Left lobe of liver (tissue), 2 donors: ENCODE measurements at places on chromosomes 5 and 9. TPM values are rescaled to one million over a fixed set of nuclear protein-coding genes. Genes with fewer than 3 reads are reported as not detected.

The GCNT1 gene
- total RNA-seq: 1.9 TPM

The RC3H2 gene
- 15.1 TPM for total RNA-seq

The PCDHGA1 gene
- 0.10 TPM for total RNA-seq

The BNC2 gene
- total RNA-seq: 0.55 TPM

The COL15A1 gene
- 0.23 TPM for total RNA-seq

The GPSM1 gene
- 4.8 TPM for total RNA-seq
